GM20000 (cell line): ENCODE measurements at places on chromosomes 3 and 15.

DNA sequence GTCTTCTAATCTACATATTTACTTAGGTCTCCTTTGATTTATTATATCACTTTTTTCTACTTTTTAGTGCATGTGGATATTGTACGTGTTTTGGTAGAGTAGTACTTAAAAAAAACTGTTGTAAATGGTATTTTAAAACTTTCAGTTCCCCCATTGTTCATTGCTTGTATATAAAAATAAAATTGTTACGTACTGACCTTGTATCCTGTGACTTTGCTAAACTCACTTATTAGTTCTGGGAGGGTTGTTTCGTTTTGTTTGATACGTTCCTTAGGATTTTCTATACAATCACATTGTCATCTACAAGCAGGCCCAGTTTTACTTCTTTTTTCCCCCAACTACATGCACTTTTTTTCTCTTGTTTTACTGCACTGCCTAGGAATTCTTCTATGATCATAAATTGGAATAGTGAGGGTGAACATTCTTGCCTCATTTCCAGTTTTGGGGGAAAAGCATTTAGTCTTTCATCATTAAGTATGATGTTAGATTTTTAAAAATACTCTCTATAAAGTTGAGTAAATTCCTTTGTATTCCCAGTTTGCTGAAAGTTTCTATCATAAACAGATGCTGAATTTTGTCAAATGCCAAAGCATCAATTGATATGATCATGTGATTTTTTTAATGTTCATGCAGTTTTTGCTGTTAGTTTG, 33.5 kb upstream of the ACKR4 start:
- DNase-seq: no peak

- no peak for DNase-seq
These were observed 36.7 kb upstream of the CTDSPL start for GRCh38 chr3:37824954-37825328.

DNA sequence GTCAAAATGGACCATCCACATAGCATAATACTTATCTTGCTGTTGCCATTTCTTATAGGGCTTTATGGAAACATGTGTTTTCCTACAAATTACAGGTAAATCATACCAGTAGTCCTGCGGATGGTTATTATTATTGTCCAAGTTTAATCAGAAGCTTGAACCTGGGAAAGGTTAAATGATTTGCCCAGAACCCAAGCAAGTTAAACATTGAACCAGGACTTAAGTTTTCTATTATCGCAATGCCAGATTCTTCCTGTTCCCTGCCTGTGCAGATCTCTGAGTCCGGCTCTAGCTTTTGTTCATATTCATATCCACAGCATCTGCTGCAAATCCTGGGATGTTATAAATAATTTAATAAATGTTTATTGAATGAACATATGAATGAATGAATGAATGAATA, 12.5 kb downstream of the LPP start:
- DNase-seq: no peak

DNA sequence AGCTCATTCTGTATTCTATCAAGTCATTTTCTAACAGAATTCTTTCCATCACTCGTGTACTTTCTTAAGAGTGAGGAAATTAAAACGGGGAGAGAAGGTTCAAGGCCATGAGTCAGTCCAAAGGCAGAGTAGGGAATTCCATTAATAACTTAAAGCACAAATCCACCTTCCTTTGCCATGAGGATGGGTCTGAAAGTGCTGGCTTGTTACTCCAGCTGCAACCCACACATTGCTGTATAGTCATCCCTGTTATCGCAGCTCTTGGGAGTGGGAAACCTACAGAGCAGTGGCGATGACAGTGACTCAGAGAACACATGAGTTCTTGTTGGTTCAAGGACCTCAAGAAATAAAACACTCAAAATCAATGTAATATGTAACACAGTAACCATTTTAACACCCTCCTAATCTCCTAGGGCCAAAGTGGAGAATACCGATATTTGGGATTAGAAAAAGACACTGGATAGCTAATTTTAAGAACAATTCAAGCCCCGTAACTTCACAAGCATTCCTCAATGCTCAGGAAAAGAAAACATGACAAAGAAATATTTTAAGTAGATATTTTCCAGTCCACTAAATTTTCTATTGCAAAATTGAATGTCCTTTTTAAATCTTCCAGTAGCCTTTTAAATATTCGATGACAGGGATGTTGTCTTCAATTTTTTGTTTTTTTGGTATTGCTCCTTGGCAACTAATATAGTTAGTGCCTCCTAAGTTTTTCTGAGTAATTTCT, 179.9 kb upstream of the THBS1 start:
- no peak for DNase-seq

GRCh38 chr3:72633534-72633933, 214.7 kb downstream of the SHQ1 start:
- no peak for DNase-seq
